Stimulated activated CD4-positive, alpha-beta T cell treated with anti-CD3 and anti-CD28 coated beads, Interleukin-4, amount 100 ng/mL, for 1 hour (primary cell): ENCODE measurements at places on chromosomes 5 and 9.

- no peak for DNase-seq
These were observed 16.2 kb downstream of the MTREX start for GRCh38 chr5:55324006-55324405.

DNA sequence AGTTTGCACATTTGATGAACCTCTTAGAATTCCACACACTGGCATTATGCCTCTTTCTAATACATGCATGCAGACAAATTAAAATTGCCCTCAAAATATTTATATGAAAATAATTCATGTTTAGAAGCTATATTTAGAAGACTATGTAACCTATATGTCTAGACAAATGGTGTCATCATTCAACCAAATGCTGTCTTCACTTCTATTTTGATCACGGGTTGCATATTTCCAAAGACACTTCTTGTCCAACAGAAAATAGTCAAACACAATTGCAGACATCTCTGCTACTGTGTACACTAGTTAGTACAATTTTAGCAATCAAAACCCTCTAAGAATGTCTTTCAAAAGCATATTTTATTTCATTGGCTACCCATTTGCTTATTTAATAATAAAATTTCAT is 114.0 kb downstream of the FBXO38 start:
- DNase-seq = no peak

DNA sequence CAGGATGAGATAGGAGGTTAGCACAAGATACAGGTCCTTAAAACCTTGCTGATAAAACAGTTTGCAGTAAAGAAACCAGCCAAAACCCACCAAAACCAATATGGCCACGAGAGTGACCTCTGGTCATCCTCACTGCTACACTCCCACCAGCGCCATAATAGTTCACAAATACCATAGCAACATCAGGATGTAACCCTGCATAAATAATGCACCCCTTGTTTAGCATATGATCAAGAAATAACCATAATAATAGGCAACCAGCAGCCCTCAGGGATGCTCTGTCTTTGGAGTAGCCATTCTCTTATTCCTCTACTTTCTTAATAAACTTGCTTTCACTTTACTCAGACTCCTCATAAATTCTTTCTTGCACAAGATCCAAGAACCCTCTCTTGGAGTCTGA is 86.9 kb upstream of the PRSS3 start:
- no peak for DNase-seq

- no peak for DNase-seq
These were observed 363.5 kb downstream of the NDUFS4 start for GRCh38 chr5:53923961-53924360.

DNA sequence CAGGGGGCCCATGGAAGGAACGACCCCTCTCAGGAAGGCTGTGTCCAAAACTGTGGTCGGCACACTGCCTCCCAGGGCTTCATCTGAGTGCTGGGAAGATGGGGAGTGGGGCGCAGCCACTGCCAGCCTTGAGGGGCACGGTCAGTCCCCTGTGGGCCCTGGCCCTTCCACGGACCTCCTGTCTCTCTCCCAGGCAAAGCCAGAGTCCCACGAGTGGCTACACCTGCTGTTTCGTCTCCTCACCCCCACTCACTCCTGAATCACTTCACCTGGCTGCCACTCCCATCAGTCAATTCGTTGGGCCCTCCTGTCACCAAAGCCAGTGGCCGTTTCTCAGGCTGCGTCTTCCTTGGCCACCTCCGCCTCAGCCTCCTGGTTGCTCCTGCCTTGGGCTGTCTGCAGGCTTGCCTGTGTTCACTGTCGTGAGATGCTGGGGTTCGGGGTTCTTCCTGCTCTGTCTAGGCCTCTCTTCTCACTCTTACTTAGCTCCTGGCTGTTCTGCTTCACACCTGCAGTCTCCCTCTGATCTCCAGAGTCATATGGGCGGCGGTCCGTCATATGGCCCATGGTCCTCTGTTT is 58.8 kb upstream of the RNF130 start:
- no peak for DNase-seq

DNA sequence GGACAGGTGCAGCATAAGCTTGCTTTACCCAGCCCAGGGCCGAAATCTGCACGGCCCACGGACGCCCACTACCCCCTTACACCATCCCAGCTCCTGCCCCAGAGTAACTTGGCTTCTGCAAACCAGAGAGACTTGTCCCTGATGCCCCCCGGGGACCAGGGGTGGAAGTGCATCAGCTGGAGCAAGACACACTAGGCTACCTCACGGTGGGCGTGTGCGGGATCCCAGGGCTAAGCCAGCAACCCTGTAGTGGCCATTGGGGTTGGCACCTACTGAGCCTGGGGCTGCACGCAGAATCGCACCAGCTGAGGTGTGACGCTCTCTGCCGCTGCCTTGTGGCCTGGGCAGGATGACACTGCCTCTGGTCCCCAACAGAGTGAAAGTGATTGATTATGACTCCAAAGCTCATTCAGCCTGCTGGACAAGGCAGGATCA is 6.1 kb upstream of the ZNF79 start:
- DNase-seq = peak; percentile 56

GRCh38 chr9:130839132-130840111 is 4.4 kb downstream of the ABL1 start:
- no peak for DNase-seq

GRCh38 chr9:83396342-83396741 is 141.9 kb downstream of the FRMD3 start:
- no peak for DNase-seq

DNA sequence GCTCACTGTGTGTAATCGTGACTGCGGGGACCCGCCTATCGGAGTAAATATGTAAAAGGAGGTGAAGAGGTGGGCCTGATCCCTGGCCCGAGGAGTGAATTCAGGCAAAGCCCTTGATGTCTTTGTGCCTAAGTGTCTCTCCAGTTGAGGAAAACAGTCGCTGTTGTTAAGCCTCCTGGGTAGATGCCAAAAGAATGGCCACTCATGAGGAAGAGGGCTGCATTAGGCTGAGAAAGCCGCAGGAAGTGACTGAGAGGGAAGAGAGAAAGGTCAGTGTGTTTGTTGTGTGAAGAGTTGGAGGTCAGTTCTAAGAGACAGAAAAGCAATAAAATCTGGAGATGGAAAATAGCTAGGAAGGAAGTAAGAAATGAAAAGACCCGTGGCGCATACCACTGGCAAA is 35.8 kb upstream of the PIP5K1B start:
- no peak for DNase-seq

DNA sequence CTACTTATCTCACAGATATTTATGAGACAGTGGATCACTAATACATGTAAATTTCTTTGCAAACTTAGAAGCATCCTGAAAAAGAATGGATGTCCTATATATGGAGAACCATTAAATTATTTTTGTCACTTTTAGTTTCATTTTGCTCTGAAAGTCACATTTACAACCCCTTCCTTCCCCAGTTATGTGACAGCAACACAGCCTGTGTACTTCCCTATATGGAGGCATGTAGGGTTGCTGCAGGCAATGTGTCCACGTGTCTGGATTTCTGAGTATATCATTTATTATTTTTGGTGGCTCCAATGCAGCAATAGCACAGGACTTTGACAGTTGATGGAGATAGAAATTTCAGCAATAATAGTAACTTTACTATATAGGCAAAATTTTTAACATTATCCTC is 156.4 kb downstream of the ST8SIA4 start:
- no peak for DNase-seq

- peak; percentile 38 for DNase-seq
These were observed 40.0 kb upstream of the CDK5RAP2 start for GRCh38 chr9:120619751-120620655.

DNA sequence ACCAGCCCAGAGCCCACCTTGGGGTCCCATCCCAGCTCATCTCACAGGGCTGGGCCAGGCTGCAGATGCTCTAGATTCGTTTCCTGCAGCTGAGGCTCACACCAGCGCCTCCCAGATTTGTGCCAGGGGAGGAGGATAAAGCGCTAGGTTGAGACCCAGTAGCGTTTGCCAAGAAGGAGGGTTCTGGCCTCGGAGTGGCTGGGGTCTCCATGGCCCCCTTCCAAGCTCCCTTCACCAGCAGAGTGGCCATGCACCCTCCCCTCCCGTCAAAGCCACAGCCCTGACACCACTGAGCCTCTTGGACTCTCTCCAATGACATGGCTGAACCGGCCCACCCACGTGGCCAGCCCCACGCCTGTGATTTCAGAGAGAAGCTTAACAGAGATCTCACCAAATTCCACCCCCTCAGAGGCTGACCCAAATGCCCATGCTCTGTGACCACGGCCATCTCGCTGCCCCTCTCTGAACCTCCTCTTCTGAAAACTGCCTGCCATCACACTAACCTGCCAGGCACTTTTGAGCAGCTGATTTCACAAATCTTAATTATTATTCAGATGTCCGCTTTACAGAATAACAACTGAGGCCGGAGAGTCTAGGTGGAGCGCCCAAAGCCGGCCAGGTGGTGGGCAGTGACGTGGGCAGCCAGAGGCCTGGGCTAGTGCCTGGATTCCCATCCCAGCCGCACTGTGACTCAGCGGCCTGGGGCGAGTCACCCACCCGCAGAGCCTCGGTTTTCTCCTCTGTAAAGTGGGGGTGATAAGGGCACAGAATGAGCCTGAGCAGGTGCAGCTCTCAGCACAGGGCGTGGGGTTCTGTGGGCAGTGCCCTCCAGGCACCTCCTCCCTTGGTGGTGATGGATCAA is 155.7 kb downstream of the C9orf50 start:
- DNase-seq = no peak

DNA sequence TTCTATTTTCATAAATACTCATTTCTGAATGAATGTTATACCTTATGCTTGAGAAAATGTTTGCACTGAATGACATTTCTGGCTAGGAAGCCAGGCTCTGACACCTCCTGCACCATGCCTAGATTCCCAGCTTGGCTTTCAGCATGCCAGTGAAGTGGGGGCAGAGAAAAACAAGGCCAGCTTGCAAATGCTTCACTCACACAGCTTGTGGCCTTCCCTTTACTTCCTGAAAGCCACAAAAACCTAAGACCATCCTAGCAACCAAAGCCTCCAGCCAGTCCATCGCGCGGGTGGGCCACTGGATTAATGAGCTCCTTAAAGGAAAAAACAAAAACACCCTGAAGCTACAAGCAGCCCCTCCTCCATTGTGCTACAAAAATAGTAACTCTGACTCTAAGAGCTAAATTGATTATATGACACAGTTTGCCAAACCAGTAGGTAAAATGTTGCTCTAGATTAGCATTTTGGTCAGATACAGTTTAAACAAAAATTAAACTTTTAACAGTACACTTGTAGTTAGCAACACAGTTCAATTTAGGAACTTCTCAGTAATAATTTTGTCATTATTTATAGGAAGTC is 159.9 kb downstream of the TSSK1B start:
- DNase-seq = no peak

DNA sequence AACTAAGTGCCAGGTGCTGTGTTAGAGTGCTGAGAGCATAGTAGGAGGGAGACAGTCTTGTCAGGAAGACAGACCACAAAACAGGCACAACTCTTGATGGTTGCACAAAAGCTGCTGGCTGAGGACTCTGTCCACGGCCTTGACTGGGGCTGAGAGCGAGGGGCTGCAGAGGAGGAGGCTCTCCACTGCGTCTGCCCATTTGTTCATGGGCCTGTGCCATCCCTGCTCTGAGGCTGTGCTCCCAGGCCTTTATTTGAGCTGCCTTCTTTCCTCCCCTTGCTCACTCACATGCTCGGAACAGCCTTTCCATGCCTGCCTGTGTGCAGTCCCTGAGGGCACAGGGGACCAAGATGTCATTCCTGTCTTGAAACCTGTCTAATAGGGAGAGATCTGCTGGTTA is 147.8 kb downstream of the CACNA1B start:
- DNase-seq = no peak

GRCh38 chr5:54760182-54760935 is 225.0 kb downstream of the ESM1 start:
- no peak for DNase-seq
